ENCODE measurements at places on chromosomes 2 and 18.

DNA sequence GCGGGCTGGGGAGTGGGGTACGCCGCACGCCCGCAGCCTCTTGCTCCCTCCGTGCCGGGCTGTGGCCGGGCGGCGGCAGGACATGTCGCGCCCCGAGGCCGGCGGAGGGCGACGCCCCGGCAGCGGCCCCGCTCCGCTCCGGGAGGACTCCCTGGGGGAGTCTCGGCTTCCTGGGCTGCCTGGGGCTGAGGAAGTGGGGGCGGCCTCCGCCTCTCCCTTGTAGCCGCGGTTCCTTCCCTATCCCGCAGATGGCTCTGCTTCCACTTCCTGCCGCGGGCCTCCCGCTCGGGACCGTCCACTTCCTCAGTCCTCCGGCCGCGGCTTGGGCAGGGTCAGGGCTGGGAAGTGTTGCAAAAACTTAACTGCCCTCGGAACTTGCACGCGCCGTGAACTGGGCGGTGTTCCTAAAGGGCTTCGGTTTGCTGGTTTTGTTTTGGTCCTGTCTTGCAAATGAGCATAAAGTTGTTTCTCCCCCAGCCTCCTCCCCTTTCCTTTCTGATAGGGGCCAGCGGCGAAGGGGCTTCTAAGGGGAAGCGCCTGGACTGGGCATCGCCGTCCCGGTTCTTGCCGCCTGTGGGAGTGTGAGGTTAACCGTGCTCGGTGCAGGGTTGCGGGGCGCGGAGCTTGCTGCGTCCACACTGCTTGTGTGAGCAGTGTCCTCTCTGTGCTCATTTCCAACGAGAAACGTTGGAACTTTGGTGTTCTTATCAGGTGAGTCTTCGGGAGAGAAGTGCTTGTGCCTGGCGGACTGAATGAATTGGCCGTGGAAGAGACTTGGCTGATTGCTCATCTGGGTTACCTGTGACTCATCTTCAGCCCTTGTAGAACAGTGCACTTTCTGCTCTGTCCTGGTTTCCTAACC, 600 bp downstream of the RALB start:
- DNase-seq: no peak

DNA sequence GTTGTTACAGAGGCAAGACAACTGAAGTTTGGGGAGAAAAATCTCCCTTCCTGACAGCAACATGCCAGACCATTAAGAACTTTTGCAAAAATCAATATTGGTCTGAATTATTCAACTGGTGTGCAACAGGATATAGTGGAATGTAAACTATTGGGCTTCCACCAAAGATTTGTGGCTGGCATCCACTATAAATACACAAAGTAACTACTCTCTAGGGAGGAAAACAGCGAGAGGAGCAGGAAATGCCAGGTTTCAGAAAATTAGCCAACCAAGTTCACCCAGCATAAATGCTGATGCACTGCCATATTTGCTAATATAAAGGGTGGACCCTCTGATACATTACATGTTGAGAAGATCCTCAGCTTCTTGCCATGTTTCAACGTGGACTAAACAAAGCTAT, 267.6 kb upstream of the LYPD1 start:
- no peak for DNase-seq

GRCh38 chr2:157229572-157229971, 27.9 kb upstream of the GALNT5 start:
- no peak for DNase-seq

DNA sequence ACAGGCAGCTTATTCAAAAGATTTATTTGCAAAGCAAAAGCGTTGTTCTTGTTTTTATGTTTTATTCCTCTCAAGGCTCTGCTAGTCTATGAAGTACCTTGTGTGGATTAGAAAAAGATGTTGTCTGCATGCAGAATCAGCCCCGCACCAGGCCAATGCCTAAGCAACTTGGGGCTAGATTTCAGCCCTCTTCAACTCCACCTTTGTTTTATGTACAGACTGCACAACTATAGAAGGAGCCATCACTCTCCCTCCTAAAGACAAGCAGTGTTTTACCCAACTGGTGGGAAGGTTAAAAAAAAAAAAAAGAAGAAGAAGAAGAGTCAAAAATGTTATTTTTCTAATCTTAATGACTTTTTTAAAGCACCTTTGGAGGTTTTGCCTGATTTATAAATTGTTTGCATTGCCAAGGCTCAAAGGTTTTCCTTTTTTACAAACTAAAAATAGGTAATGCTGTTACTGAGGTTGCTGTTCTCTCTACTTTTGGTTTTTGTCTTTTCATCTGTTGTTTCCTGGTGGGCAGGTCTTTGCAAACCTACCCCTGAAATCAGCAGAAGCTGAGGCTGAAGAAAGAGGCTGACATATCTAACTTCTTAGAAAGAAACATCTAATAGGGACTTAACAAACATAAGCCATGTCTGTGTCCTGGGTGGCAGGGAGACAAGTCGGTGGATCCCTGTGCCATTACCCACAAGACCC, 164.0 kb downstream of the SLC39A10 start:
- no peak for DNase-seq

- no peak for DNase-seq
Observed at GRCh38 chr2:213416832-213417231, 132.6 kb downstream of the SPAG16 start.

- DNase-seq: no peak
Observed at GRCh38 chr18:38933322-38933721, 1367.7 kb upstream of the CELF4 start.

DNA sequence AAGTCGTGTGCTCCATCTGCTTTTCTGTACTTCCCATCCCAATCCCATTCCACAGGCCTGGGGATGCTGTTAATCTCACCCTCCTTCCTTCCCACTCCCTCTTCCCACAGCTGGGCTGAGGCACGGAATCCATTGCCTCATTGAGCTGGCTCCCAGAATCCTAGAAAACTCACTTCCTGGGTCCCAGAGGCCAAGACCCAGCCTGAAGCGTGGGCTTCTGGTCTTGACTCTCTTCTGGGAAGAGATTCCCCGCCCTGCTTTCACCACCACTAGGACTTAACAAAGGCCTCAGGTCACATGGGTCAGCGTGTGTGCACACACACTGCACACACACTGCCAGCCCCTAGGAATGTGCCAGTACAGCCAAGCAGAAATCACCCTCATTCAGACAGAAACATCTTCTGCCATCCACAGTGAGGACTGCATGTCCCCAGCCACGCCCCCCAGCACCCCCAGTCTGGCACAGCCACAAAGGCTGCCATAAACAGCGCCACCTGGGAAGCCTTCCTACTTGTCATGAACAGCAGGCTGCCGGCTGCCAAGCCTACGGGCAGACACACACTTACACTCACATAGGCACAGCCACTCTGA, 165.8 kb downstream of the TNS1 start:
- no peak for DNase-seq

GRCh38 chr2:30608643-30609042, 161.6 kb downstream of the LCLAT1 start:
- no peak for DNase-seq

DNA sequence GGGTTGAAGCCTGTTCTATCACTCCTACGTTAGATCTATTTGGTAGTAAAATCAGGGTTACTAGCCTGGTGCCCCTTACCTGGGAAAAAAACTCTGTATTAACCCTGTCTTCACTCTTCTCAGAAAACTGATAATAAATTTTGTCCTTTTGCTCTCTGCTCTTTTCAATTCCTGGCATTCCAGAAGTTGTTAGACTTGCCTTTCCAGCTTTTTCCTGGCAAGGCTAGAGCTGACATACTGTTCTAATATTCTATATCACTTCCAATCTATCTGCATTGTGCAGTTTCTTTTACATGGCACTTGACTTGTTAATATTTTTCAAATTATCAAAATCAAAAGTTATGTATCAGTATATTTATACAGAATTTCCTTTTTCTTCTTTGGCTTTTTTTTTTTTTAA, 162.2 kb downstream of the FIGN start:
- no peak for DNase-seq

DNA sequence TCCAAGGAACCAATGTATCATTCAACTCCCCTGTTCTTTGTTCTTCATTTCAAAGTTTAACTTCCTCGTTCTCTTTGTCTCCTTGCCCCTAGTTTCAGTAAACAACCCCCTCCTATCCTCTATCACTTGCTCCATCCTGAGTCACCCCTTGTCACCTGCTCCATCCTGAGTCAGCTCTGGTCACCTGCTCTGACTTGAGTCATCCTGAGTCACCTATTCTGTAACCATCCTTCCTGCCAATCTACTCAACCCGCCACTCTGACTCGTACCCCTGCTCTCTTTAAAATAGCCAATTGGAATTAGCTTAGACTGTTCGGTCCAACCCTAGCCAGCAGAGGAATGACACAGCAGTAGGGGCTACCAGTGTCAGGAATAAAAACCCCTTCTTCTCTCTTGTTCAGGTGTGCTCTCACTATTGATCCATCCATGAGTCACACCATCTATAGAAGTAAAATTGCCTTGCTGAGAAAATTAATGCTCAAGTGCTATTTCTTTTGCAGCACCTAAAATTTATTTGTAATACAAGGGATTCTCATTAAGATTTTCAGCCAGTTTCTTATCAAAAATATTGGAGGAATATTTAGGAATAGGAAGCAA, 326.8 kb downstream of the AKAIN1 start:
- DNase-seq: no peak

Measured in SHP77 treated with DMSO at 0.1 percent for 48 hours (cell line).